Stimulated activated CD4-positive, alpha-beta T cell treated with anti-CD3 and anti-CD28 coated beads, Interleukin-4, amount 100 ng/mL, for 48 hours (primary cell): ENCODE measurements at places on chromosomes 1 and 21.

GRCh38 chr1:110123224-110123623, 11.0 kb downstream of the UBL4B start:
- no peak for DNase-seq

DNA sequence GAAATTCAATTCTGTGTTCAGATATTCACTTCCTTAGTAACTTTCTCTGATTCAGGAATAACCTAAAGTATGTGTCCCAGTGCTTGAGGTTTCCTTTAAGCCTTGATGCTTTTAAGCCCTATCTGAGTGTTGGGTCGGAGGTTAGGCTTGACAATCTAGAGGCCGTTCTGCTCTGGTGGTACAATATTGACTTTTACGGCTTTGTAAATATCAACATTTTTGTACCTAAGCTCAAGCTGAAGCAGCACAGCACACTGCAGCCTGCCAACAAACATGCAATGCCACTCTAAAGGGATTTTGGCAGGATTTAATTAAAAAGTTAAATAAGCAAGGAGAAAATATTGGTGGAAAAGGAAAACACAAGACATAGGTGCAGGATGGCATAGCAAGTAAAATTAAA, 279.2 kb downstream of the NEGR1 start:
- no peak for DNase-seq

DNA sequence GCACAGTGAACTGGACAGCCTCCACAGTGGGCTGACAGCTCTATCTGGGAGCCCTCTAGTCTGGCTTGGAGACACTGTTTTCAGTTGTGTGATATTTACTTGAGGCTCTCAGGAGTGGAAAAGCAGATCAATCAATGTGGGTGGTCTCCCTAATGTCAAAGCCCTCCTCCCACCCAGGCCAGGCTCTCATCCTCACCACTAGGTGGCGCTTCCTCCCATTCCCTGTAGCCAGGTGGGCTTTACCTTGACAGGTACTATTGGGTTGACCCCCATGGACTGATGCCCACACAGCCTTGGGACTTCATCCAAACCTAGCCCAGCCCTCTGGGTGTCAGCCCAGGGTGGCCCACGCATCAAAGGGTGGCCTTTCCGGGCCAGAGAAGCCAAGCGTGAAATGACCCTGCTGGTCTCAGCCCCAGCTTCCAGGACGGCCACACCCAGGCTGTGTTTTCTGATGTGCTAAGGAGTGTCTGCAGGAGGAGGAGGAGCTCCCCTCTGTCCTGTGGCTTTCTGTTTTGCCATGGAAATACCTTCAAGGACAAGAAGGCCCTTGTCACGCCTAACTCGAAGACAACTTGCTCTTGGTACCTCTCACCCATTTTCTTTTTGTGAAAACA, 54.0 kb downstream of the CLIC6 start:
- DNase-seq: no peak

- DNase-seq: no peak
These were observed 165.3 kb downstream of the PGBD5 start for GRCh38 chr1:230260831-230261230.

DNA sequence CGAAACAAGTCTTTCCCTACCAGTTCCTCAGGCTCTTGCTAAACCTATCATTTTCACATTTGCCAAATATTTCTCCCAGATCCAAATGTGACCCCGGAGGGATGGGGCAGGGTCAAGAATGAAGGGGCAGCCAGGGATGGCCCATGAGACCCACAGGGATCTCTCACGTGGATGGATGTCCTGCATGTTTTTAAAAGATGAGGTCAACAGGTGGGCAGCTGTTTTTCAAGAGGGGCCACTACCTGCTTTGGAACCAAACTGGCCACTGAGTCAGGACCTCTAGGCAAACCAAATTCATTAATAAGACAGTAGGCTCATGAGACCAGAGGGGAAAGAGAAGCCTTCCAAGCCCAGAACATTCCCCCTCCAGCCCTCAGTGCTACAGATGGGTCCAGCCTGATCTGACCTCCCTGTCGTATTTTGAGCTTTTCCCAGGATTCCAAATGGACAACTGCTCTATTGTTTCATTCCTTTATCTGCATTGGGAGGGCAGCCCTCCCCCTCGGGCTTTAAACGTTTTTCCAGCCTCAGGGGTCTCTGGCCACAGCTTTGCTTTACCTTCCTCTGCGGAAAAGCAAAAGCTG, 252.5 kb upstream of the IRF2BP2 start:
- no peak for DNase-seq

- no peak for DNase-seq
These were observed 1.0 kb downstream of the DNAJB4 start for GRCh38 chr1:78005755-78006154.

DNA sequence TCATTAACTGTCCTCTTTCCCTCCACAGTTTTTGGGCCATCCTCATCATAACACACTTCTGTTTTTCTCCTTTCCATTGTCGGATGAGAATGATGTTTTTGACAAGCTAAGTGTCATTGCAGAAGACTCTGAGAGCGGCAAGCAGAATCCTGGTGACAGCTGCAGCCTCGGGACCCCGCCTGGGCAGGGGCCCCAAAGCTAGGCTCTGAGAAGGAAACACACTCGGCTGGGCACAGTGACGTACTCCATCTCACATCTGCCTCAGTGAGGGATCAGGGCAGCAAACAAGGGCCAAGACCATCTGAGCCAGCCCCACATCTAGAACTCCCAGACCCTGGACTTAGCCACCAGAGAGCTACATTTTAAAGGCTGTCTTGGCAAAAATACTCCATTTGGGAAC, 28.6 kb upstream of the IFNAR1 start:
- no peak for DNase-seq

GRCh38 chr1:116806245-116806644, 52.0 kb downstream of the CD2 start:
- DNase-seq: peak; percentile 79

GRCh38 chr21:44710756-44711326, 531 bp downstream of the TSPEAR start:
- no peak for DNase-seq

DNA sequence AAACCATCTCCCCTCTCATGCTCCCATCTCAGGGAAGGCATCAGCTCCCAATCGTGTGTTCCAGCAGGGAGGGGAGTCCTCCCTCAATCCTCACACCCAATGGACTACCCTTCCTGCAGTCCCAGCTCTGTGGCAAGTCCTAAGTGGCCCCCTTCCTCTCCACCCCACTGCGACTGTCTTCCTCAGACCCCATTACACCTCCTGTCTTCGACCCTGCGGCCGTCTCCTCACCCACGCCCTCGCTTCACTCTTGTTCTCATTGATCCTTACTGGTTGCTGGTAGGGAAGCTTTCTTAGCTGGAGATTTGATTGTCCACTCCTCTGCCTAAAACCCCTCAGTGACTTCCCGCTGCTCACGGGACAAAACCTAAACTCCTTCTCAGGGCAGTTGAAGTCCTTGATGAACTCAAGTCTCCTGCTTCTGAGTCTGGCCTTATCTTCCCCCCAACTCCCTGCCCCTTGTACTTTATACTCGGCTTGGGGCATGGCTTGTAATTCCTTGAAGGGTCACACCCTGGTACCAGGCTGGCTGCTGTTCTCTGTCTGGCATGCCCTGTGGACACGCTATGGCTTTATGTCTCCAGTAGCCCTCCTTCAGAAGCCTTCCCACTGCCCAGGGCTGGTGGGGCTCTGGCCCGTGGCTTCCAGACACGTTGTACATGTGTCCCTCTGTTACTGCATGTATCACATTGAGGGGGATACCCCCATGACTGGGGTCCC, 2.3 kb upstream of the EPS8L3 start:
- DNase-seq: no peak

GRCh38 chr1:150969626-150970025, 5.0 kb downstream of the CERS2 start:
- DNase-seq: no peak

DNA sequence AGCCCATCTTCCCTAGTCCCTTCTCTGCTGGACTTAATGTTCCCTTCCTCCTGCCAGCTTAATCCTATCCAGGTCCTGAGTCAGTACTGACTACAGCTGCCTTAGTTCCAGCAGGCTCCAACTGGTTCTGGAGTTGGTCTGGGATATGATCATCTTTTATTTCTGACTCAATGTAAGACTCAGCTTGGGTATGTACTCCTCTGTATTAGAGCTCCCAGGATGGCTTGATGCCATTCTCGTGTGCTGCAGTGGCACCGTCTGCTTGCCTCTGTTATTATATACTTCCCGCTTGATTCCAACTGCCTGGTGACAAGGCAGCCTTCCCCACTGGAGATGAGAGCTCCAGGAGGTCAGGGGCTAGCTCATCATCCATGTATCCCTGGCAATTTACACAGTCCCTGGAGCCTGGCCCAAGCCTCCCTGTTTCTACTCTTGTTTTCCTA, 164.4 kb upstream of the DPT start:
- no peak for DNase-seq

GRCh38 chr1:201902198-201902597, 13.5 kb downstream of the SHISA4 start:
- DNase-seq: no peak

DNA sequence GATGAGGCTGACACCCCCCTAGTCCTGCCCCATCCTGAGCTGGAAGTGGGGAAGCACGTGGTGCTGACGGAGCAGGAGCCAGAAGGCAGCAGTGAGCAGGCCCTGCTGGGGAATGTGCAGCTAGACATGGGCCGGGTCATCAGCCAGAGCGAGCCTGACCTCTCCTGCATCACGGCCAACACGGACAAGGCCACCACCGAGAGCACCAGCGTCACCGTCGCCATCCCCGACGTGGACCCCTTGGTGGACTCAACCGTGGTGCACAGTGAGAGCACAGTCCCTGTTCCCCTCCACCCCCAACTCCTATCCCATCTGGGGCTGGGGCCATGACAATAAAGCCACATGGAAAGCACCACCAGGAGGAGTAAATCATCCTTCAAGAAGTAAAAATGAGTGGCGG, 250.2 kb downstream of the CACNA1E start:
- no peak for DNase-seq

GRCh38 chr1:58251430-58252073, 295.0 kb downstream of the OMA1 start:
- DNase-seq: no peak

DNA sequence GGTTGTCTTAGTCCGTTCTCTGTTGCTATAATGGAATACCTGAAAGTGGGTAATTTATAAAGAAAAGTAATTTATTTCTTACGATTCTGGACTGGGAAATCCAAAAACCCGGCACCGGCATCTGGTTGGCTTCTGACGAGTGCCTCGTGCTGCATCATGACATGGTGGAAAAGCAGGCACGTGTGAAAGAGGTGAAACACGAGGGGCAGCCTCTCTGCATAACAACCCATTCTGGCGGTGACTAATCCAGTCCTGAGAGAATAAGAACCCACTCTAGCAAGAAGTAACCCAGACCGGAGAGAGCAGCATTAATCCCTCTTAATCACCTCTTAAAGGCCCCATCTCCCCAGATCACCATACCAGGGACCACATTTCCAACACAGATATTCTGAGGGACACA, 2.7 kb upstream of the EDEM3 start:
- no peak for DNase-seq

DNA sequence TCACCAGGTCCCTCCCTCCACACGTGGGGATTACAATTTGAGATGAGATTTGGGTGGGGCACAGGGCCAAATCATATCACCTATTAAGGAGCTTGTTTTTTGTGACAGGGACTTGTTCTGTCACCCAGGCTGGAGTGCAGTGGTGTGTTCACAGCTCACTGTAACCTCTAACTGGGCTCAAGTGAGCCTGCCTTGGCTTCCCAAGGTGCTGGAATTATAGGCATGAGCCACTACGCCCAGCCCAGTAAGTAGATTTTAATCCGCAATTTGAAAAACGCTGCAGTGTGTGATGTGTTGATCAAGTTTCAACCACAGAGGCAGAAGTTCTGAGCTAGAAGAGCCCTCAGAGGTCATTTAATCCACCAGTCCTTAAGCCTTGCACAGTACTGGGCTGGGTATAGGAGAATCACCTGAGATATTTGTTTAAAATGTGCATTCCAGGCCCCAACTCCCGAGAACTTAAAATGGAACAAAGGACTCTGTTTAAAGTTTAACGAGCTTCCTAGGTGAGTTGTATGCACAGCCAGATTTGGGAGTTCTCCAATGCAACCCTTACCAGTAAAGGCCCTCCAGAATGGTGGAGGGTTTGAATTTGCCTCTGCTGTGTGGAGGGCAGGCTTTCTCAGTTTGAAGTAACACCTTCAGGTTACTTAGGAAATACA, 13.4 kb downstream of the RPL11 start:
- no peak for DNase-seq

DNA sequence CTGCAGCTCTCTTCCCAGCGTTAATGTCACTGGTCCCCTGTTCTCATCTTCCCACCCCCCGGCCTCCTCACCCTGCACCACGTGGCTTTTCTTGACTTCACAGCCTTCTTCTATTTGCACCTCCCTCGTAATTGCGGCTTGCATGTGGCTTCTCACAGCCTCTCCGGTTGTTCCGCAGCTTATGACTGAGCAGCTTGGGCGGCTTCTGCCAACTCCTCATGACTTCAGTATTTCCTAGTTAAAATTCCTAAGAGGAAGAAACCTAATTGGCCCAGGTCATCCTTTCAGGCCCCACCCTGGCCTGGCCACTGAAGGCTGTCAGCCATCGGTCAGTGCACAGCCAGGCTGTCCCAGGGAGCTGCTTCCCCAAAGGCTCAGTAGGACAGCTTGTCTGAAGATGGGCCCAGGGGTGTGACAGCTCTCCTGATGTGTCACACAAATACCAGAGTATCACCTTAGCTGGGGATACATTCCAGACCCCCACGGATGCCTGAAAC, 8.6 kb upstream of the RERE start:
- no peak for DNase-seq

GRCh38 chr1:170511038-170511437, 20.9 kb upstream of the GORAB start:
- no peak for DNase-seq

- no peak for DNase-seq
These were observed 398.5 kb downstream of the PTPRU start for GRCh38 chr1:29634746-29635335.

DNA sequence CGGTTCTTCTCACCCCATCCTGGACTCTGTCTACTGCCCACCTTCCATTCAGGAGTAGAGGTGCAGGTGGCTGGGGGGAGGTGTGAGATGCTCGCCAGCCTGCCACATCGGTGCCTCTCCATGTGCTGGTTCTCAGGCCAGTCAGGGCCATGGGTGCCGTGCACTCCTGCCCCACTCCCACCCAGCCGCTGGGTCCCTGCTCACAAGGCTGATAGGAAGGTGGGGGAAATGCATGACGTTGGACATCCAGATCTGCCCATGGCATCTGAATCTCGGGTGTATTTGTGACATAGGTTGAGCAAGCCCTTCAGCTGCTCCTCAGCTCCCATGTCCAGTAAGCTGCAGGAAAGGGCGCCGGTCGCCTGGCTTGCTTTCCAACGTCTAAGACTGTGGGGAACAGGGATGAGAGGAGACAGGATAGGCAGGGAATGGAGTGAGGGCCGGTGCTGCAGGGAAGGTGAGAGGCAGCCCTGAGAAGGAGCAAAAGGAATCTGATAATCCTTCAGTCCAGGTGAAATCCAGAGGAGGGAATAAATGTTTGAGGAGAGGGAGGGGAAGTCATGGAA, 11.8 kb downstream of the S100A7A start:
- no peak for DNase-seq

DNA sequence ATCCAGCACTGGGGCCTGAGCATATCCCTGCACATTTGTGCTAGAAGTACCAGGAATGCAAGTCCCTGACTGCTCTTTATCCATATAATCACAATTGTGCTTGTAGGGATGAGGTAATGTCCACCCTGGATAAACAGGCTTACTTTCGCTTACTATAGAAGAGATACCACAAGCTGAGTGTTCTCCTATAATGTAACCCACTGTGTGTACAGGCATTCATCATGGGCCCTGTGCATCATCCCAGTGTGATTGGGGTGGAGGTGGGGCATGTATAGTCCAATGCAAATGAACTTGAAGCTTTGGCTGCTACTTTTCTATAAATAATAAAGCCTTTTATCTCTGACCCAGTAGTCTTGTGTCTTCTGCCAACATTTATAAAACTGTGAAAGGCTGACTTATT, 69.3 kb downstream of the MAN1A2 start:
- DNase-seq: no peak
